Caudate nucleus (tissue), 63 donors: ENCODE measurements at places on chromosomes 1 and 21.

DNA sequence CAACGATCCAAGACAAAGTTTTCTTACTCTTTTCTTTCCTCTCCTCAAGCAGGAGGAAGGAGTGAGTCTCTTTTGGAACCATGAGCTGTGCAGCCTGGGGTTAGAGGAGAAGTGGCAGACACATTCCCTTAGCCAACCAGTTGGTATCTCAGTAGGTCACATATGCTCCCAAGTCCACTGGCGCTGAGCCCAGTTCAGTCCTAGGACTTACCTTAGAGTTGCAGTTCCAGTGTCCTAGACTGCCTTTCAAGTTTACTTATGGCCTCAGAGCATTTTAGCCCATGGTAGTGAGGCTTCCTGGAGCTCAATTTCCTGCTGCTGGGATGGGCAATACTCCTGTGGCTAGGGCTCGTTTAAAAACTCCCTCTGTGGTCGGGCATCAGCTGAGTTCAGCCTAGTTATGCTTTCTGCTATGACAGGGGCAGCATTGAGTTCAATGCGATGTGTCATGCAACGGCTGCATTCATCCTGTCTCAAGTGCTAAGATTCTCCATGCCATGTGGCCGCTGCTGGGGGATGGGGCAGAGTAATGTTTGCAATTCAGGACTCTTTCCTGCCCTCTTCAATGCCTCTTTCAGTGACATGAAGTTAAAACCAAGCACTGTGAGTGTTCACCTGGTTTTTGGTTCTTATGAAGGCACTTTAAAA, 103.8 kb downstream of the LRRC7 start:
- no peak for DNase-seq

- no peak for DNase-seq
Measured at GRCh38 chr1:113219377-113219776, 146.4 kb downstream of the LRIG2 start.

- DNase-seq: no peak
Measured at GRCh38 chr1:230972855-230973271, 5.8 kb downstream of the TTC13 start.

- DNase-seq: no peak
Measured at GRCh38 chr1:4796161-4797015, 142.0 kb downstream of the AJAP1 start.

GRCh38 chr1:2961661-2962060, 59.6 kb upstream of the ACTRT2 start:
- DNase-seq: no peak

DNA sequence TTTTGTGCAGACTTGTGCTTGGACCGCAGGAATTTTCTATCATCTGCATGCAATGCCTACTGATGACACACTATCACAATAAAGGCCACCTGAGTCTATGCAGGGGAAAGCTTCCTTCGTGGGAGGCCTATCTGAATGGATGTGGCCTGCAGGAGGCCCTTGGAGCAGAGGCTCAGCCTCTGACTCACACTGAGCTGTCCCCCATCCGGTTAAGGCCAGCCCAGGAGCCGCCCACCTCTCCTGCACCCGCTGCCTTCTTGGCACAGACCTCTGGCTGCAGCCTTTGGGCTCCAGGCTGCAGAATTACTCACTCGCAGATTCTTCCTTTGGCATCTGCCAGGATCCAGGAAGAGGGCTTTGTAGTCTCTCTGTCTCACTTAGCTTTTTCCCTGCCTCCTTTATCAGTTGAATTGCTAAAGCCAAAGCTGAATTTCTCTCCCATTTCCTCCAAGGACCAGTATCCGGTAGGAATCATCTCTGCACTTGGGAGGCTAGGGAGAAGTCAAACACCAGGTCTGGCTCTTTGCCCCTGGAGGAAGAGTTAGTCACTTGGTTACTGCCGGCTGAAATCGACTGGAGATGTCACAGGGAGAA, 65.1 kb upstream of the JUN start:
- no peak for DNase-seq

GRCh38 chr21:36162631-36163030, 6.0 kb downstream of the DOP1B start:
- DNase-seq: no peak

GRCh38 chr1:116574581-116575291, 3.9 kb upstream of the CD58 start:
- DNase-seq: peak; percentile 15

GRCh38 chr1:225617479-225617878, 35.4 kb downstream of the ENAH start:
- DNase-seq: no peak

DNA sequence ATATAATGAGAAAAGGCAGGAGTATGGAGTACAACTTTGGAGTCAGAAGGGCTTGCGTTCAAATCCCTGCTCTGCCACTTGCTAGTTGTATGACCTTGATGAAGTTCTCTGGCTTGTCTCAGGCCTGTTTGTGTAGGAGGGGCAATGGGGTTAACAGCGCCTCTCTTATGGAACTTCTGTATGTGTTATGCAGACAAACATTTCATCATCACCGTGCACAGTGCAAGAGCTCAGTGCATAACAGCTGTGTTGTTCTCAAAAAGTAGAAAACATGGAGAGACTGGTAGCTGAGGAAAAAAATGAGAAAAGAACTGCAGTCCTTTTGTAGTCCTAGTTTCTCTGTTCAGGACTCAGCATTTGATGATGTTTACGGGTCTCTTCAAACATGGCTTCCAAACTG, 10.4 kb upstream of the ZNF648 start:
- DNase-seq: no peak

- no peak for DNase-seq
Measured at GRCh38 chr21:30482130-30482529, 2.0 kb upstream of the KRTAP19-1 start.

DNA sequence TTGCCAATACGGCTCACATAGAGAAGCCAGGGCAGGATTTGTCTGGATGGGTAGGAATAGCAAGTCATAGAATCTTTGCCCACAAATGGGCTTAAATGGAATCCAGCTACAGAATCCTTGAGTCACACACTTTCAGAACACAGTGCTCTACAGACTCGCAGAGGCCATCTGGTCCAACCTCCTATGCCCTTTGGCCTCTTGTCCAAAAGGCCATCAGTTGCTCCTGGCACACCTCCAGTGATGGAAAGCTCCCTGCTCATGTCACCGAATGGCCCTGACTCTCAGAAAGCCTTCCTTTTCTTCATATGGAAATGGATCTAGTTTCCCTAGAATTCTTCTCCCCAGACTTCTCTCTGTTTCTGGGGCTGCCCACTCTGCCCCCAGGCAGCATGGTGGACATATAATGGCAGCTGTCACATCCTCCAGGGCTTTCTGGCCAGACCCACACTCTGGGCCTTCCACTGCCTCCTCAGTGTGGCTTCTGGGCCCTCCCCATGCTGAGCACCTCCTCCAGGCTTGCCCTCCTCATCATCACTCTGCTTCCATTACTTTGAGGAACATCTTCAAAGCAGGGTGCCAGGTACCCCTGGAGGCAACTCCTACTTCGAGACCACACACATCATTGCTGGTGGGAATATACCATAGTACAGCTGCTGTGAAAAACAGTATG, 33.6 kb upstream of the TRABD2B start:
- no peak for DNase-seq

DNA sequence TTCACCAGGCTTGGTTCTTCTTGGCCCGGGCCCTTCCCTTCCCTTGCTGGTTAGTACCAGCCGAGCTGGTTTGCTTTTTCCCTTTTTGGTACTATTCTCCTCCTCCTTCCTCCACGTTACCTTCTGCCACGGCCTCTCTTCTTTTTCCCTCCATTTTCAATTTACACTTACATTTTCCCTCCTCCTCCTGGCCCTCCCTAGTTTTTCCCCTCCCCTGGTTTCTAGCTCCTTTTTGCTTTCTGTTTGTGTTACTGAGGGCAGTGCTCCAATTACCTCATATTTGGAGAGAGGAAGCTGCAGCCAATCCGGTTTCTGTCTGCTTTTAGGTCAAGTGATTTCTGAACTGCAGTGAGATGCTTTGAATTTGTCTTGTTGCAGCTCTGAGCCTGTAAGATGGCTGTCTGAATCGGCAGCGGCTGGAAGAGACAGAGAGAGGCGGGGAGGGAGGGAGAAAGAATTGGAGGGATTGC, 63.7 kb downstream of the MACF1 start:
- no peak for DNase-seq
